ENCODE measurements at places on chromosomes 12 and 14.
A peak's percentile ranks its signal among the peaks of the same experiment; 100 is the strongest.

DNA sequence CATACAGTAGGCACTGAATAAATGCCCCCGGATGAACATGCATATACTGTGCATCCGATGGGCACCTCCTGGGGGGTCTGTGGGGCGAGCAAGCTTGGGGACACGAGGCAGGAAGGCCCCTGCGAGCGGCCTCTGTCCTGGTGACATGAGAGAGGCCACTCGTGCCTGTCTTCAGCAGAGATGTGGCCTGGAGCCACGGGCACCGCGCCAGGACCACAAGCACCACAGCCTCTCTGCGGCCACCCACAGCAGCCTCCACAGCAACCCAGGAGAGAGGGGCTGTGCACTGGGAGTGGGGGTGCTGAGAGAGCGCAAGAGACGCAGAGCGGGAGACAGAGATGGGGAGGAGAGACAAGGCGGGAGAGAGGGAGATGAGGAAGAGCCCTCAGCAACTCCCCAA lies 118.5 kb downstream of the RFLNA start:
- no peak for DNase-seq

DNA sequence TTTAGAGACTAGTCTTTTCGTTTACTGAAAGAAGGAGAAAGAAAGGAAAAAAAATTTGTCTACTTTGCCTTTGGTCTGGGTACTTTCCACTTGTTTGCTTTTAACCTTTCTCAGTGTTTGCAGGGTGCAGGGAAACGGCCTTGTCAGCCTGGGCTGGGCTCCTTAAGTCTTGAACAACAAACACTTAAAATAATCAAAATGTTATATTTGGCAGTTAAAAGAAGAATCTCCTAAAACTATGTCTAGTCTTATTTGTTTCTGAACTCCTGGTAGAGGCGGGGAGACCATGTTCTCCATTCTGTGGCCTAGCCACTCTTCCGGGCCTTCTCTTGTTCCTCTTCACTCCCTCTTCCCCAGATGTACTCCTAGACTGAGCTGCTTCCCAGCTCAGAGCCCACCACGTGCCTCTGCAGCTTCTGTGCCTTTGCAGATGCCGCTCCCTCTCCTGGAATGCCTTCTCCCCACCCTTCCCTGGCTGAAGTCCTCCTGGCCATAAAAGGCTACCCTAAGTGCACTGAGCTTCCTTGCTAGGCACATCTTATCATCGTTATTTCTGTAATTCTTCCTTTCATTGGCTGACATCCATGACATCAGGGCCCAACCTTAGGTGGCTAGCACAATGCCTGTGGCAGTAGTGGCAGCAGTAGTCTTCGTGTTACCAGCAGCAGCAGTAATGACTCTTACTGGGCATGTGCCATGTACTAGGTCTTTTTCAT lies 432.9 kb downstream of the ZFP36L1 start:
- DNase-seq, result peak; percentile 43

GRCh38 chr14:29111554-29111953 lies 345.0 kb downstream of the FOXG1 start:
- DNase-seq, result no peak

DNA sequence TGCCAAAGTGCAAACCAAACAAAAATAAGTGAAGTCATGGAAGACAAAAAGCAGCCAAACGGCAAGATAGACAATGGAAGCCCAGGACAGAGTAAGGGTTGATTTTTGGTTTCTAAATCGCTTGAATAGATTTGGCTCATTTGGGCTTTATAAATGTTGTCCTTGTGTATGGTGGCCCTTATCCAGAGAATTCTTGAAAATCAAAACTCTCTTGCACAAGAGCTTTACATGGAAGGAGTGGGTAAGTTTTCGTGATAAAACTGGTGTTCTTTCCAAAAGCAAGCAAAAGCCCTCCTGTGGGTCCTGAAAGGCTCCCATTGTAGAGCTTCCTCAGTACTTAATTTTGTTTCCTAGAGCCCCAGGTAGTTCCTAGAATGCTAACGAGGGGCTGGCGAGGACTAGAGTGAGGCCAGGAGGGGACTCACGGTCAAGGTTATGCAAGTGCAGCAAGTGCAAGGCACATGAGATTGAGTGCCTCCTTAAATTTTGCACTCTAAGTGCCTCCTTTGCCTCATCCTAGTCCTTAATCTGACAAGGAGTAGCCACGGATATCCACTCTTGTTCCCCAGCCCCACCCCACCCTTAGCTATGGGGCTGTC lies 4.1 kb downstream of the SIX6 start:
- no peak for DNase-seq

DNA sequence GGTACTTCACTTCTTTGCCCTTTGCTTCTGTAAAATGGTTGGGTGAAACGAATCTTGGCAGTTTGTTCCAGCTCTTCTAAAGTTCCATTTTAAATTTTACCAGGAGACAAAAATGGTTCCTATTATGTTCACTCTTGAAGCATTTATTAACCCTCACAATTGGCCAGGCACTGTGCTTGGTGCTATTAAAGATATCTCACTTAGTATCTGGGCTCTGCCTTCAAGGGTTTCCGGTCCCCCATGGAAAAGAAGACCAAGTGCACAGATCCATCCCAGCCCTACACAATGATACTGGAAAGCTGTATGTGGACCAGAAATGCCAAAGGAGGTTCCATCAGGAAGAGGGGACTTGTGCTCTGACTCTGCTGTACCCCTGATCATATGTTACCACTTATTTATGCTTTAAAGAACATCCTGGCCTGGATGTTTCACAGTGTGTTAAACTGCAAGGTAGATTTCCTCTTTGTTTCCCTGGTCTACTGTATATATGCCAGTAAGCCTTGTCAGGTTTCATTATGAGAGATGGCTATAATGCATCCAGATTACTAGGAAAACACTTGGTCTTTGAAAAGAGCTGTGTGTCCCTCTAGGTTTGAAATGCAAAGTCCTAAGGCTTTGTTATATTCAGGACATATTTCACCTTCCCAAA lies 154.8 kb downstream of the PRKCH start:
- no peak for DNase-seq

GRCh38 chr14:103517721-103518421 lies 4.8 kb downstream of the CKB start:
- no peak for DNase-seq

DNA sequence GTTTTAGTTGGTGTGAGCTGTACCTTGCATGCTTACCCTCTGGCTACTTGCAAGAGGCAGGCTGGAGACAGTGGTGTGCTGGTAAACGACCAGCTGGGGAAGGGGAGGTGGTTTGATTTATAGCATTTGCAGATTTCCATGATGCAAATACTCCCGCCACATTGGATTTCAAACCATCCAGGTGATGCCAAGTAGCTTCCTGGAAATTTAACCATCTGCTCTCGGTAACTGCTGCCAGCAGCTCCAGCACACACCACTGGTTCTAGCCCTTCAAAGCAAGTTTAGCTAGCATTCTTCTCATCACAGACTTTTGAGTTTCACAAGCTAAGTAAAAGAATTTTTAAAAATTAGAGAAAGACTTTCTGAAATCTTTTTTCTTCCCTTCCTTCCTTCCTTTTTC lies 104.5 kb upstream of the AMIGO2 start:
- DNase-seq, result no peak

Measured in inflammatory macrophage (primary cell).